SJSA1 (cell line): ENCODE measurements at places on chromosomes 1 and 21.

- DNase-seq = no peak
- peaks cover 8% of the 10 kb centered on the region; the same call in 1 of the 2 replicates for H3K27me3 ChIP-seq
- H3K36me3 ChIP-seq = no peaks in the 10 kb centered on the region
Measured at GRCh38 chr1:110068646-110069403, 1.6 kb downstream of the ALX3 start.

DNA sequence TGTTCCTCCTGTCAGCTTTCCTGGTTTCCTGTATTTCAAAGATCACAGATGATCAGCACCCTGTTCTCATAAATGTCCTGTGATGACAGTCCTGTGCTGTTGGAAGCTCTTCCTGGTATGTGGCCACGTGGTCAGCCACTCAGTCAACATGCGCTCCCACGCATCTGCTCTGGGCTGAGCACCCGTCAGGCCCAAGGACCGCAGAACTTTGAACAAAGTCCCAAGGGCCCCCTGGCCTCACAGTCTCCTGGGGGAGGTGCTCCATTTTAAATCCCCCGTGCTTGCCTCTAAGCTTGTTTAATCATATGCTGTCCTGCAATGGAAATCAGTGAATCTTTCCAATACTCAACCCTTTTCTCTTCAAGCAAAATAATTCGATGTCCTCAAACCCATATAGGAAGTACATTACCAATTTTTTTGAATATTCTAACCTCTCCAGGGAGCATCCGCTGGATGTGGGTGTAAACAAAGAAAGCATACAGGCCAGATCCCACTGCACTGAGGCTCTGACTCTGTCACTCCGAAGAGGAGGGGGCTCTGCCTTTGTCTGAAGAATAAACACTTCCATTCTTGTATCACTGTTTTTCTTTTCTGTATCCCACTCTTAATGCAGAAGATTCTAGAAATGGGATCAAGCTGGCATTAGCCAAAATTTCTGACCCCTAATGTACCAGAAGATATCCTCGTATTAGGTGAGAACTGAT, 250.3 kb downstream of the SDCCAG8 start:
- H3K27ac ChIP-seq = no peak overlapping the region
- no peaks in the 10 kb centered on the region for H3K27me3 ChIP-seq
- H3K4me1 ChIP-seq = no peaks in the 10 kb centered on the region
- peaks cover 40% of the 10 kb centered on the region for H3K36me3 ChIP-seq
- no peak for DNase-seq
- H3K4me3 ChIP-seq = no peak overlapping the region

DNA sequence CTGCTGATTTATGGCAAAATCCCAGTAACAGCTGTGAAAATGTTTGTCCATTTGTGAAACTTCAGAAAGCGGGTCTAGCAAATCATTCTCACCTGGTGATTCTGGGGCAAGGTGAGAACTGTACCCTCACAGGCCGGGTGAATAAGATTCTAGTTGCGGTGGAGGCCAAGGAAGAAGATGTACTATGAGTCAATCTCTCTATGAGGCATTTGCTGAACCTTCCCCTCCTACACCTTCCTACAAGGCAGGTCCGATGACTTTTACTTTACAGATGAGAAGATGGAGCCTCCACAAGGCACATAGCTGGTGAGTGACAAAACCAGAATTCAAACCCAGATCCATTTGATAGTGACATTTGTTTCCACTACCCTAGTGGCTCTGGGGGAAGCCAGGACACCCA, 72.7 kb downstream of the BACH1 start:
- H3K36me3 ChIP-seq = peaks cover 9% of the 10 kb centered on the region
- no peaks in the 10 kb centered on the region for H3K27me3 ChIP-seq
- DNase-seq = no peak
- H3K4me3 ChIP-seq = no peak overlapping the region
- no peak overlapping the region for H3K27ac ChIP-seq

GRCh38 chr1:203322500-203323179, 17.3 kb downstream of the BTG2 start:
- peaks cover 11% of the 10 kb centered on the region for H3K4me1 ChIP-seq
- no peaks in the 10 kb centered on the region for H3K36me3 ChIP-seq
- H3K27me3 ChIP-seq = peaks cover 8% of the 10 kb centered on the region; the same call in 1 of the 2 replicates
- DNase-seq = no peak
- H3K27ac ChIP-seq = no peak overlapping the region

DNA sequence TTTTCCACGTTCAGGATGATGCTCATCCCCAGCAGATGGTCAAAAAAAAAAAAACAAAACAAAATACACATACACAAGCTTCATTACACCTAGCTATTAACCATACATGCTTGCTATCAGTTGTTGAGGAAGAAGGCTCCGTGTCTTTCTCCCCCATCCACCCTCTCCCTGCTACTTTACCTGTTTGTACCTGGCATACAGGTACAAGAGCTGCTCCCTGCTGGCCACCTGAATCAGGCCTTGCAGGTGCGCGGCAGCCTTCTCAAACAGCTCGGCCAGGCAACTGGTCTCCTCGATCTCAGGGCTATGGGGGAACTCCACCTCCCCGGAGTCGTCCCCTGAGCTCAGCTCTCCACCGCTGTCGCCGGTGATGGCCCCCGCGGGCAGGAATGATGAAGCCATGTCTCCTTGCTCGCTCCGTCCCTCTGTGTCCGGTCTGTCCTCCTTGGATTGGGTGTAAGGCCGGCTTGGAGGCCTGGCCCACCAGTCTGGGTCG, 464 bp downstream of the ACBD6 start:
- peak overlapping the region; percentile 84 for H3K4me3 ChIP-seq
- H3K27me3 ChIP-seq = no peaks in the 10 kb centered on the region
- peaks cover 41% of the 10 kb centered on the region for H3K4me1 ChIP-seq
- H3K36me3 ChIP-seq = peaks cover 31% of the 10 kb centered on the region

GRCh38 chr1:79633456-79633855, 626.9 kb upstream of the ADGRL4 start:
- no peak overlapping the region for H3K27ac ChIP-seq
- no peaks in the 10 kb centered on the region for H3K27me3 ChIP-seq
- no peaks in the 10 kb centered on the region for H3K4me1 ChIP-seq
- no peak for DNase-seq
- no peaks in the 10 kb centered on the region for H3K36me3 ChIP-seq

DNA sequence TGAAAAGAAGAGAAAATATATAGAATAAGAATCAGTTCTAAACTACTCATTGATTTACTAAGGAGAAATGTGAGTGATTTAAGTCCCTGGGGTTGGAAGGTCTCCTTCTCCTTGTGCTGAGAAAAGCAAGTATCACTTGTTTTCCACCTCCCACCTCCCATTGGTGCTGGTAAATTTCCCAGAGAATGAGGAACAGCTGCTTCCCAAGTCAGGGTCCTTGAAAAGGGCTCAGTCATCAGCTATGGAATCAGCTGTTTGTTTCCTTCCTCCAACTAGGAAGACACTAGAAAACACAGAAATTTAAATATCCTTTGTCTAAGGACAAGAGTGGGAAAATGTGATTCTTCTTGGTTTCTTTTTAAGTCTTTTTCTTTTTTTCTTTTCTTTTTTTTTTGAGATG, 131.3 kb upstream of the C1orf21 start:
- no peak for DNase-seq
- H3K36me3 ChIP-seq = no peaks in the 10 kb centered on the region
- peaks cover 6% of the 10 kb centered on the region; the same call in 1 of the 2 replicates for H3K4me1 ChIP-seq
- no peak overlapping the region for H3K27ac ChIP-seq
- H3K27me3 ChIP-seq = no peaks in the 10 kb centered on the region

- H3K27me3 ChIP-seq = no peaks in the 10 kb centered on the region
- H3K36me3 ChIP-seq = no peaks in the 10 kb centered on the region
Measured at GRCh38 chr21:14875704-14876523, 188.9 kb downstream of the NRIP1 start.

GRCh38 chr1:226980122-226980560, 40.0 kb downstream of the COQ8A start:
- no peaks in the 10 kb centered on the region for H3K36me3 ChIP-seq
- H3K27ac ChIP-seq = no peak overlapping the region
- H3K4me1 ChIP-seq = peaks cover 7% of the 10 kb centered on the region
- no peak for DNase-seq
- no peak overlapping the region for H3K4me3 ChIP-seq
- H3K27me3 ChIP-seq = no peaks in the 10 kb centered on the region

GRCh38 chr1:67110352-67110751, 24.4 kb downstream of the C1orf141 start:
- no peaks in the 10 kb centered on the region for H3K27me3 ChIP-seq
- H3K27ac ChIP-seq = no peak overlapping the region
- no peaks in the 10 kb centered on the region for H3K36me3 ChIP-seq
- no peaks in the 10 kb centered on the region for H3K4me1 ChIP-seq
- no peak overlapping the region for H3K4me3 ChIP-seq
- no peak for DNase-seq

- no peak overlapping the region for H3K4me3 ChIP-seq
- no peaks in the 10 kb centered on the region for H3K36me3 ChIP-seq
- no peaks in the 10 kb centered on the region; the same call in 1 of the 2 replicates for H3K27me3 ChIP-seq
- H3K4me1 ChIP-seq = no peaks in the 10 kb centered on the region
Measured at GRCh38 chr1:7865978-7866377, 13.1 kb upstream of the UTS2 start.

DNA sequence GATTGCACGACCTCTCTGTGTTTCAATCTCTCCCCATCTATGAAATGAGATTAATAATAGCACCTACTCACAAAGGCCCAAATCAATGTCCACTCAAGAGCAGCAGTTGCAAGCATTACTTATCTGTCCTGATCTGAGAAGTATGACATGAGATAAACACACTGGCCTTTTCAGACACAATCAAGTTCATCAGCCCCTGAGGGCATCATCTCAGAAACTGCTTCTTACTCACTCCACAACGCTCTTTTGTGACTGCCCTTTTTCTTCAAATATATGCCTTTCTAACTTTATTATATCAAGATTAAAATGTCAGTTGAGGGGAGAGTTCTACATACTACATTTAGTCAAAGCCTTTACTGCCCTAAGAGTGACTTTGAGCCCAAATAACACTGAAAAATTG, 371.9 kb upstream of the SPAG17 start:
- H3K27me3 ChIP-seq = no peaks in the 10 kb centered on the region
- H3K36me3 ChIP-seq = no peaks in the 10 kb centered on the region
- H3K4me3 ChIP-seq = no peak overlapping the region
- H3K4me1 ChIP-seq = no peaks in the 10 kb centered on the region

DNA sequence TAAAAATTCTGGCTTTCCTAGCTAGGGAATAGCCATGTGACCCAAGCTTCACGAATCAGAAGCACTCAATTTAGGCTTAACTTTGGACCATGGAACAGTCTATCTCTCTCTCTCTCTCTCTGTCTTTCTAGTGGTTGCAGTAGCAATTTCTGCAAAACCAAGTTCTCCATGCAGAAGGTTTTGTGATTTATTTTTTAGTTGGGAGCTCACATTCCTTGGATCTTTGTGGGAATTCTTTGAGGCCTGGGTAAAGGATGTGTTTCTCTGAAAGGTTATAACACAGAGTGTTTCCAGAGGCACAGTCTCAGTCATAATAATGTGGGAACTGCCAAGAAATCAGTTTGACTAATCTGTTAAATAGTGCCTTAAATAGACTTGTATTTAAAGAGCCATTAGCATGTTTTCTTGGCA, 112.3 kb upstream of the COL11A1 start:
- no peak overlapping the region for H3K4me3 ChIP-seq
- DNase-seq = peak; percentile 76
- peaks cover 20% of the 10 kb centered on the region for H3K4me1 ChIP-seq
- peak overlapping the region; percentile 65 for H3K27ac ChIP-seq
- no peaks in the 10 kb centered on the region for H3K27me3 ChIP-seq
- no peaks in the 10 kb centered on the region for H3K36me3 ChIP-seq

DNA sequence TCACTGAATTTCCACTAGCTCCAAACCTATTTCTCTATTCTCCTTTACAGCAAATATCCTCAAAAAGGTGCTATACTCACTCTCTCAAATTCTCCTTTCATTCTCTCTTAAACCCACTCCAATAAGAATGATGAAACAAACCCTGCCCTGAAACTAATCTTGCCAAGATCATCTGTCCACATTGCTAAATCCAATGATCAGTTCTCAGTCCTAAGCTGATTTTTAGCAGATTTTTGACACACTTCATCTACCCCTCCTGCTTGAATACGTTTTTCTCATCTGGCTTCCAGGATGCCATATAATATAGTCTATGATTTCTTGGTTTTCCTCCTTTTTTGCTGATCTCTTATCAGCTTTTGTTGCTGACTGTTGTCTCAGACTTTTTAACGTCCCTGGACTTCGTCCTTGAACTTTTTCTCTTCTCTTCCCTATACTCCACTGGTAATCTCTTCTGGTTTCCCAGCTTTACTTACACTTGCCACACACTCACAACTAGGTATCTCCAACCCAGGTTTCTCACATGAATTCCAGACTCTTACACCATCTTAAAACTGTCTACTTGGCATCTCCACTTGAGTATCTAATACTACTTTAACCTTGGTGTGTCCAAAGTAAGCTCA, 35.3 kb downstream of the RERE start:
- H3K4me3 ChIP-seq = no peak overlapping the region
- no peaks in the 10 kb centered on the region for H3K4me1 ChIP-seq
- no peaks in the 10 kb centered on the region for H3K36me3 ChIP-seq

DNA sequence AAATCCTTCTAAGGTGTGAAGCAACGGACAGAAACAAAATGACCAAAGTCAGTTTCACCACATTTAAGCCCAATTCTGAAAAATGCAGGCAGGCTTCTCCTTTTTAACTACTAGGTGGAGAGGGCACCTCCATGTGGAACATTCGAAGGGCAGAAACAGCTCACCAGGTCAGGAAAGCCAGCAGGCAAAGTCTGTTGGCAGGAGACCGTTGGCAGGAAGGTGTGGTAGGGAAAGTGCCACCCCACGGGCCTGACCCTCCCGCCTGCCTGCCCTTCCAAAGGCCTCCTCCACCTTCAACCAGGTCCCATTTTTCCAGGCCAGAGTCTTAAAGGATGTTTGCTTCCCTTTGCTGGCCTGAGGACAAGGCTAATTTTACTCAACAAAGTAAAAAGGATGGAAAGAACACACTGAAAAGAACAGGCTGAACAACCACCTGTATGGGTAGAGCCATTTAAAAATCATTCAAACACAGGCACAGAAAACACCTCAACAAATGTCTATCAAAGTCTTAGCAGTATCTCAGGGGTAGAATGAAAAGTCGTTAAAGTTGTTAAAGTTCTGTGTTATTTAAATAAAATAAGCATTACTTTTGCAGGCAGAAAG, 26.4 kb downstream of the CAPZB start:
- no peak overlapping the region for H3K4me3 ChIP-seq
- peaks cover 15% of the 10 kb centered on the region for H3K4me1 ChIP-seq
- no peaks in the 10 kb centered on the region for H3K27me3 ChIP-seq
- DNase-seq = no peak
- H3K27ac ChIP-seq = no peak overlapping the region

GRCh38 chr21:38987633-38988508, 182.1 kb downstream of the ETS2 start:
- H3K36me3 ChIP-seq = no peaks in the 10 kb centered on the region
- H3K4me3 ChIP-seq = no peak overlapping the region
- H3K27me3 ChIP-seq = no peaks in the 10 kb centered on the region
- H3K4me1 ChIP-seq = peaks cover 76% of the 10 kb centered on the region
- H3K27ac ChIP-seq = no peak overlapping the region
